ENCODE measurements at places on chromosomes 3 and 15. TPM values are rescaled to one million over a fixed set of nuclear protein-coding genes. Genes with fewer than 3 reads are reported as not detected.

GRCh38 chr3:146187334-146187950 lies 26.5 kb upstream of the PLOD2 start:
- DNase-seq: no peak

- DNase-seq: peak; percentile 25
Measured at GRCh38 chr15:84598993-84599392, 1.8 kb upstream of the ZSCAN2 start.

- DNase-seq: peak; percentile 19
Measured at GRCh38 chr3:31610700-31611275, 78.1 kb downstream of the STT3B start.

GRCh38 chr3:150878996-150879575 lies 26.2 kb downstream of the MINDY4B start:
- no peak for DNase-seq

Gene CCDC51
- 23.3 TPM for total RNA-seq

All from H4 (cell line).